MCF 10A (cell line): ENCODE measurements at places on chromosomes 3 and 15.

DNA sequence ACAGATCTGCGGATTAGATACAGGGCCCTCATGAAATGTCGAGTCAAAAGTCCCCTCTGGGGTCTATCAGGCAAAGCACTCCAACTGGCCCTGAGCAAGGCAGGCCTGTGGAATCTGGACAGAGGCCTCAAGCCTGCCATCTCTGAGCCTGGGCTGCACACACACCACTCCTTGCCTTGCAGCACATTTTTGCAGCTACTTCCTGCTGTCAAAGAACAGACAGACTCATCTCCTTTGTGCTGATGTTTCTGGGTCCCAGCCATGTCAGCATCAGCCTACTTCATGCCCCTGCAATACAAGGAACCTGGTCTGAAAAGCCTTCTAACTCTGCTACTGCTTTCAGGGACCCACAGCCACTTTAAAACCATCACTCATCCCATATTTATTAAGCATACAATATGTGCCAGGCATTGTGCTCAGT lies 60.6 kb upstream of the IL12A start:
- DNase-seq, result peak; percentile 11

DNA sequence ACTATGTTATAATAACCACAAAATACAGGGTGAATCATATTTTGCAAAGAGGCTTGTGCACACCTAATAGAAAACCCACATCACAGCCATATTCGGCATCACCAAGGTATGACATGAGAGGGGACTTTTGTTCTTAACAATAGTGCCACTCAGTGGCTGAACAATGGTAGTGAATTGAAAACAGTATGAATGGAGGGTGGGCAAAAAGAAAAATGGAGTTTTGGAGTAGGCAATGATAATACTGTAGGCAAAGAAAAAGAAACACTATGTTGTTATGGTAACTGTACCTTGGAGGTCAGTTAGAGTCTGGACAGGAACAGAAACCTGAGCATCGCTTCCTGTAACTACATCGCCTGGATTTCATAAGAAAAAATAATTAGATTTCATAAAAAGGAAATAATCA lies 348.6 kb downstream of the PLCL2 start:
- DNase-seq, result peak; percentile 75

DNA sequence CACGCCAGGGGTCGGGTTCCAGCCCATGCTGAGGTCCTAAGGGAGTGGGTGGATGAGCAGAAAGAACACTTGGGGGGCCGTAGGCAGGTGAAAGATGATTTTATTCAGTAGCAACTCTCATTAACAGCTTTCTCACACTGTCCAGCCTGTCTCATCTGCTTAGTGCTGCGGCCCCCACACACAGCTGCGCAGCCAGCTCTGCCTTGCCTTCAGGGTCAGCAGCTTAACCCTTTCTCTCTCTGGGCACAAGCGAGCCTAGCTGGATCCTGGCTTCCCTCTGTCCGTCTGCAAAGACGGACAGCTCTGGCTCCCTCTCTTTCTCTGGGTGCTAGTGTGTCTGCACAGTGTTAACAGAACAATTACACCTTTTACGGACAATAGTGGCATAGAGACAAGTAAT lies 21.3 kb downstream of the NPAP1 start:
- no peak for DNase-seq

GRCh38 chr3:59313365-59313764 lies 263.5 kb upstream of the CFAP20DC start:
- DNase-seq, result peak; percentile 70

GRCh38 chr3:137097386-137097785 lies 139.6 kb downstream of the IL20RB start:
- no peak for DNase-seq

- no peak for DNase-seq
Observed at GRCh38 chr3:147572970-147573340, 163.8 kb downstream of the ZIC1 start.

GRCh38 chr15:92155934-92156333 lies 237.7 kb upstream of the ST8SIA2 start:
- DNase-seq, result no peak

- DNase-seq, result peak; percentile 69
Observed at GRCh38 chr15:34038023-34038870, 757 bp downstream of the AVEN start.

DNA sequence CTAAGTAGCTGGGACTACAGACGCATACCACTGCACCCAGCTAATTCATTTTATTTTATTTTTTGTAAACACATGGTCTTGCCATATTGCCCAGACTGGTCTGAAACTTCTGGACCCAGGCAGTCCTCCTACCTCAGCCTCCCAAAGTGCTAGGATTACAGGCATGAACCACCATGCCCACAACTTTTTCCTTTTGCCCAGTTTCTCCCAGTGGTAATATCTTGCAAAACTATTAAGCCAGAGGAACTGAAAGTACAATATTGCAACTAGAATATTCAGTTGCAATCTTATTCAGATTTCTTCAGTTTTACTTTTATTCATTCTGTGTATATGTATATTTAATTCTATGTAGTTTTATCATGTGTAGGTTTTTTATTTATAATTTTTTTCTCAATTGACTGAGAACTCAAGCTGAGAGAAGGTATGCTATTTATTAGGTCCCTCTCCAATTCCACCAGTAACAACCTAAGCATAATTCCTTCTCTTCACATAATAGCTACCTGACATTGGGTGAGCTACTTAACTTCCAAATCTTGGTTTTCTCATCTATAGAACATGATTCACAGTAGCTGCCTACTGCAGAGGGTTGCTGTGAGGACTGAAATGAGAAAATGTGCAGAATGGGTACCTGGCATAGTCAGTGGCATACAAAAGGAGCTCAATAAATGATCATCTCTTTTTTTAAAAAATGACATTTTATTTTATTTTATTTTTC lies 30.8 kb downstream of the KLHL18 start:
- DNase-seq, result no peak

- no peak for DNase-seq
Observed at GRCh38 chr3:133992951-133993620, 36.6 kb downstream of the SLCO2A1 start.

GRCh38 chr15:78360958-78361718 lies 21.0 kb downstream of the CRABP1 start:
- DNase-seq, result no peak

DNA sequence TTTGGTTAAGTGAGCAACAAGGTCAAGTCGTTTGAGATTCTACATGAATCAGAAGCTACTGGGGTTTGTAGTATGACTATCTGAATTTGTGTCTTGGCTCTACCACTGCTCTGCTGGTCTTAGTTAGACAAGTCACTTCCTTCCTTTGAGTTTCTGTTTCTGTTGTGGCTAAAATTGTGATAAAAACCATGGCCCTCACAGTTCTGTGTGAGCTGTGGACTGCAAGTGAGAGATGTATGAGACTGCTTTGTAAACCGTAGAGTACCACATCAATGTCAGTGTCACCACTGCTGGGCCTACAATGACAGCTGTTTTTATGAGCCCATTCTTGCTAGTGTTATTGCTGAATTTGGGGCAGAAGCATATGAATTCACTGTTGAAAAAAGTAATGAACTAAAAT lies 32.7 kb downstream of the RARB start:
- no peak for DNase-seq

DNA sequence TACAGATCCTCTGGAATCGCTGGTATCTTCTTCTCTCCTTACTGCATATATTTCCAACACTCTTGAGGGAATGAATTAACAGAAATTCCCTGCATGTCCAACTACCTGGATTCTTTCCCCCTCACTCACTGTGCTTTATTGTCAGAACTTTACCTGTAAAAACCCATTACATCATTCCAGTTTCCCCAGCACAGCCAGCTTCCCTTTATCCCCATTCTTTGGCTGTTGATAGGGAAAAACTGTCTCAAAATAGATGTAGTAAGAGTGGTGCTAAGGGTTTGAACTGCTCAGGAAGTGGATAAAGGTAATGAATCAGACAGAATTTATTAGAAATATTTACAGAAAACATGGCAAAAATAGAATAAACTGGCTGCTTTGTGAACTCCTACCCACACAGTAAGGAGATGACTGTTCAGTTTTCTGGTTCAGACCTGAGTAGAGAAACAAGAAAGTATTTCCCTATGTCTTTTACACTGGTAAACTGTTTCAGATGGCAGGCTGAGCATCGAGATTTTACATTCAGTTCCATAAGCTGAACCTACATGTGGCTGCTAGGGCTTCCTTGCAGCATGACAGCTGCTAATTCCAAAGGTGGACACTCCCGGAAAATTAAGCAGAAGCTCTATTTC lies 188.4 kb downstream of the CPNE4 start:
- no peak for DNase-seq
